ENCODE measurements at places on chromosomes 6 and 20.

DNA sequence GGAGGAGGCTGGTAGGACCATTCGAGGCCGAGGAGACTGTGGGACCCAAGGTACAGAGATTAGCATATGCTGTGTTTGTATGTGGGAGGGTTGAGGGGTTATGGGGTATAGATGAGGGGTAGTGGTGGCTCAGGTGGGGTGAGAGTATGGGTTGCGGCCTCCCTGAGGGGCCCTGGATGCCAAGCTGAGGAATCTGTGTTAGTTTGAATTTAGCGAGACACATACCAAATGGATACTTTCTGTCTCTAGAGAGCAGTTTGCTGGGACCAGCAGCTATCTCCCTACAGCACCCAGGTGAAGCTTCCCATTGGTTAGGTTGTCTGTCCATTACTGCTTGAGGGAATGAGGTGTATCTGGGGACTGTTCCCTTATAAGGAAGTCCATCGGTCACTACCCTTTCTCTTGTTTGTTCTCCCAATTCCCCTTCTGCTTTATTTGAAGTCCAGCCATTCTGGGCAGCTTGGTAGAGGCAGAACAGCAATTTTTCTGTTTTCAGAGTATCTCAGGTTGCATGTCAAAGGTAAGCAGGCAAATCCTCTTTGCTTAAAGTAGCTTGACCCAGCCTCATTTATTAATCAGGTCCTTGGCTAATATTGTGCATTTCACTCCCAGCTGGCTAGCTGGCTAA is 15.2 kb downstream of the CHMP4B start:
- DNase-seq: no peak

DNA sequence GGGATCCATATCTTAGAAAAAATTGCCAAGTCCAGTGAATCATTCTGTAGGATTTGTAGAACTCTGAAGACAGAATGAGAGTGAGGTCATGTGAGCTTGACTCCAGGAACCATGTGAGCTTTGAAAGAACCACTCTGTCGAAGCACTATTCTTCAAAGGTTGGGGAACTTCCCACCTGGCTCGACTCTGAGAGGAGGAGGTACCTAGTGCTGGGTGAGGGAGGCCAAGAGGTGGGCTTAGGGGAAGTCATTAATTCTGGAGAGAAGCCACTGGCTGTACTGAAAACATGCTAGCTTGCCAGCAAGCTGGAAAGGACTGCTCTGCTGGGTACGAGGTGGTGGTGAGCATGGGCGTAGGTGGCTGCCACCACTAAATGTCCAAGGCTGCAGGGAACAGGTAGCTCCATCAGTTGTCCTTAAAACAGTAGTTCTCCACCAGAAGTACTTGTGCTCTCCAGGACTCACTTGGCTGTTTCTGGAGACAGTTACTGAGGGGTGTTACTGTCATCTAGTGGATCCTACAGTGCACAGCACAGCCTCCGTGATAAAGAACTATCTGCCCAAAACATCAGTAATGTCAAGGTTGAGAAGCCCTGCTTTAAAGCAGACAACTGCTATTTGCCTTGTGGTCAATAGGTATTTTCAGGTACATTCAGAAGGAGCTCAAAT is 34.7 kb upstream of the SYNJ2 start:
- DNase-seq: peak; percentile 66

GRCh38 chr20:2006452-2007361 is 12.8 kb upstream of the PDYN start:
- peak; percentile 59 for DNase-seq

- DNase-seq: no peak
These were observed 64.0 kb downstream of the RSPO3 start for GRCh38 chr6:127182501-127182900.

DNA sequence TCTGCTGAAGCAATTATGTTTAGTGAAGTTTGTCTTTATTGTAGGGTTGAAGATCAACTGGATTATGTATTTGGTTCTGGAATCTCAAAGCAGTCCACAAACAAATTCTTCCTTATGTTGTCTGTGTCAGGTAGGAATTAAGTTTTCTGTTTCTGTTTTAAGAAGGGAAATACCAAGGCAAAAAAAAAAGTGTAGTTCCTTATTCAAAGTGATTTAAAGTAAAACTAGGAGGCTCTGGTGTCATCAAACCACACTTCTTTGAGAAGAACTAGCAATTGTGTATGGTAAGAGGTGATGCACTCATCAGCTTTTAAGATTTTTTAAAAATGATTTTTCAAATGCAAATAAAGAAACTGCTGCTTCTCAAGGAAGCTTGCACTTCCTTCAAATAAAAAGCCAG is 1.9 kb downstream of the FAM135A start:
- DNase-seq: peak; percentile 22

DNA sequence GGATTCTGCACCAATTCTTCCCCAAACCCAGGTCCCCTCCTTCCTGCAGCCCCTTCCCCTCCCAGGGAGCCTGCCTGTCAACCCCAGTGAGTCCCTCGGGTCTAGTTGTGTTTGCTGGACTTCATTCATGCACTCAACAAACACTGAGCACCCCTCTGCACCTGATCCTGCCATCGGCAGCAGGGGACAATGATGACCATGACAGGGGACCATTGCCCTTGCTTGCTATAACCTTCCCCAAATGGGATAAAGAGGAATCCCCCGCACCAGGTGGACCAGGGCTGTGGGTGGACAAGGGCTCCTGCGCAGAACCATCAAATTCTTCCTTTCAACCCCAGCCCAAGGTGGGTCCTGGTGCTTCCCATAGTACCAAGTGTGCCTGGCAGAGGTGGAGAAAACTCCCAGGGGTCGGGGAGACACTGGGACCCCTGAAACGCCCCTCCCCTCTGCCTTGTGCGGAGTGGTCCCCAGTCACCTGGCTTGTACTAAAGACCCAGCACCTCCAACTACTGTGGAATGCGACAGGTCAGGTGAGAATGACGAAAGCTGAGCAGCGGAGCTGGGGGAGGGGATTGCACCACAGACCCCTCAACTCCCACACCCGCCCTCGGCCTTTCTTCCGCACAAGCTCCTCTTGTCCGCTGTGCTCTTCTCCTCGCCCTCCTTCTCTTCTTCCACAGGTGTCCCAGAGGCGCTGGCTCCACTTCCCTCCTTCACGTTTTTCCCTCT is 119.9 kb upstream of the ZNF217 start:
- no peak for DNase-seq

DNA sequence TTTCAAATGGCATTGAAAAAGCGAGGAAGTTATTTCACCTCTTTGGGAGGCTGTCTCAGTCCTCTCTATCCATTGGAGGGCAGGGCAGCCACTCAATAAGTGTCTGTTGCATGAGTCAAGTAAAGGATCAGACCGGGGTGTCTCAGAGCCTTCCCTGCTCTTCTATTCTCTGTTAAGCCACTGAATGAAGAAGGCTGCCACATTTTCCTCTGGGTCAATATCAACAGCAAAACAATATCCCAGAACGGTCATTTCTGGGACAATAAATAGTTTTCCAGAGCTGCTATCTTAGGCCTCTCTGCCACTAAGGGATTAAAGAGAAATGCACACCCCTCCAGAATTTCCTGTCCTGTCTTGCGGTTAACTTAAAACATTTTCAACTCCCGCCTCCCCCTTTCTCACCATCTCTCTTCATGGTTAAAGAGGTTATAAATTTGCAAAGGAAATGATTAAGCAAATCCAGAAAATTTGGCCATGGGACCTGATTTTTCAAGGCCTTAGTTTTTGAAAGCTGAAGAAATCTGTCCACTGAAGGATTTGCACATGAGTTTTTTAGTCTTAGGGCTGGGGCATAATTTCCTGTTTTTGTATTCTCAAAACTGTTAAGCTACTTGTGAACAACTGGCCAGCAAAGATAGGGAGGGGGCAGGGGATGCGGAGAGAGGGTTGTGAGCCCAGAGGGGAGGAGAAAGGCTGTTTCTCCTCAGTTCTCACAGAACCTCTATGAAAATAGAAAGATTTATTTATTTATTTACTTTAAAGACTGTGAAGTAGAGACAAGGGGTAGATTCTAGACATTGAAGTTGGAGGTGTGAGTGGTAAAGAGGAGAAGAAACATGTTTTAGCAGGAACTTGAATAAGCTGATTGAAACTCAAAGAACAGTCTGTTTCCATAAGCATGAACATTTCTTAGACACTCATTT is 135.7 kb downstream of the BCAS1 start:
- DNase-seq: peak; percentile 41

DNA sequence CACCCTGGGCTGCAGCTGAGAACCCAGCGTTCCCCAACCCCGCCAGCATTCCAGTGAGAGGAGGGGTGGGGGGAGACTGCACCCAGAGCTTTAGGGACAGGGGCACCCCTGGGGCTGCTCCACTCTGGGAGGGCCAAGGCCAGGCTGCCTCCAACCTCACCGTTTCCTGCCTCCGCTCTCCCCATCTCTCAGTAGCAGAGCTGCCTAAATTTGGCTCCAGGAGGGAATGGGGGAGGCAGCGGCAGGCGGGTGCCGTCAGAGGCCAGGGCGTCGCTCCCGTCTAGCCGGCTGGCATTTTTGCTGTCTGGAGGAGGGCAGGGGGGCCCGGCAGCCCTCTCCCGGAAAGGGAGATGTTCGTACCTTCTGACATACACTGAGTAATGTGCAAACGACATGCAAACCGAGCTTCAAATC is 46.6 kb downstream of the NOL4L start:
- no peak for DNase-seq

DNA sequence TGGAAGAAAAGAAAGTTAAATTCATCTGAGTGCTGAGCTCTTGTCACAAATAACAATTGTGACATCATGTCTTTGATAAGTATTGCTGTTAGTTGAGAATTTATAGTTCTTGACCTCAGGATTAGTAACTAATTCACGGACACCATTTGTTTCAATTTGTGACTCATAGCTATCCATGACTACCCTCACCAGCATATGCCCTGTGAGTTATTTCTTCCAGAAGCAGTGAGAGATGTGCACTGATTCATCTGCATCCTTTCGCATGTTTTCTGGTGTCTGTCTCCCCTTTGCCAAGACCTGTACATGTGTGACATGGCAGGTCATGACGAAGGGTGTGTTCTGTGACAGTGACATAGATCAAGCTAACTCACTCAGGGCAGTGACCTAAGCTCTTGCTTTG is 86.9 kb downstream of the SOBP start:
- DNase-seq: no peak

DNA sequence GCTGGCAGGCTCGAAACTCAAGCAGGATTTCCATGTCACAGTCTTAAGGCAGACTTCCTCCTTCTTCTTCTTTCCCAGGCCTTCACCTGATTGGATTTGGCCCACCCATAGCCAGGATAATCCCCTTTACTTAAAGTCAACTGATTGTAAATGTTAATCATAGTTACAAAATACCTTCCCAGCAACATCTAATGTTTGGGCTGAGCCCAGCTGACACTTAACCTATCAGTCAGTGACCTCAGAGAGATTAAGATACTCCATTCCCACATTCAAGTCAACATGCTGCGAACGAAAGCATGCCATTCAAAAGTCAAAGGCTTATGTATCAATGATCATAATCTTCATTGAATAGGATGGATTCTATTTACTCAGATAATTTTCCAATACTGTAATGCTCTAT is 16.0 kb downstream of the MAP7 start:
- DNase-seq: no peak

Measured in GM10248 (cell line).